ENCODE measurements at places on chromosomes 3 and 15.

DNA sequence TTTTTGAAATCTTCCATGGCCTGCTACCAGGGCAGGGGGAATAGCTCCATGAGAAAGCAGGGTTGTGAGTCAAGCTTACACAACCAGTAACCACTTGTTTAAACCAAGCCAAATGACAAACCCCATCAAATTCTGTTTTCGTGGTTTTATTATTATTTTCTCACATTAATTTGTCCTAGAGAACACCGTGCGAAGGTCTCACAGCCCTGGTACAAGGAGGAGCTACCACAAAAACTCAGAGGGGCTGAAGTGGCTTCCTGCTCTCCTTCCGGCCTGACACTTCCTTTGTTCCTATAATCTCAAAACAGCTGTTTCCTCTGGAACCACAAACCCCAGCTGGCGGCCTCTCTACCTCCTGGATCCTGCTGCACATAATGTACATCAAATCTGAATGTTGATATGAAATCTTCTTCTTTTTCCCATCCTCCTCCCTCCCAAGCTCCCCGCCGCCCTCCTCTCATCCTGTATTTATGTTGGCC lies 375.9 kb downstream of the MCTP2 start:
- DNase-seq: no peak

GRCh38 chr3:71299160-71299559 lies 284.4 kb downstream of the FOXP1 start:
- peak; percentile 8 for DNase-seq

GRCh38 chr3:42276141-42277132 lies 10.5 kb upstream of the CCK start:
- DNase-seq: no peak

- DNase-seq: no peak
These were observed 254.2 kb downstream of the GAP43 start for GRCh38 chr3:115877615-115877899.

DNA sequence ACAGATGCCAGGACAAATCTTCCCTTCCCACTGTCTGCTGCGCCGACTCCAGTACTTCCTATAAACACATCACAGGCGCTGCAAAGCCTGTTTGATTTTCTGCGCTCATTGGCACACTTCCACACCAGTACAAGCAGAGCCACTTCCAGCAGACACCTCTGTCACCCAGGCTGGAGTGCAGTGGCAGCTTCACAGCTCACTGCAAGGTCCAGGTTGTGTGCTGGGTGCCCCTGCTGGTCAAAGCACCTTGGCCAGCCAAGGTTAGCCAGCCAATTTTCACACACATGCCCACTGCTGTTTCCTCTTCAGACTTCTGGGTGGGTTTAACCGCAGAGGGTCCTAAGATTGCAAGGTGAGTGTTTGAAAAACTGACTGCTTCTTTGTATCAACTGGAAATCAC lies 4.9 kb downstream of the CHDH start:
- DNase-seq: no peak

DNA sequence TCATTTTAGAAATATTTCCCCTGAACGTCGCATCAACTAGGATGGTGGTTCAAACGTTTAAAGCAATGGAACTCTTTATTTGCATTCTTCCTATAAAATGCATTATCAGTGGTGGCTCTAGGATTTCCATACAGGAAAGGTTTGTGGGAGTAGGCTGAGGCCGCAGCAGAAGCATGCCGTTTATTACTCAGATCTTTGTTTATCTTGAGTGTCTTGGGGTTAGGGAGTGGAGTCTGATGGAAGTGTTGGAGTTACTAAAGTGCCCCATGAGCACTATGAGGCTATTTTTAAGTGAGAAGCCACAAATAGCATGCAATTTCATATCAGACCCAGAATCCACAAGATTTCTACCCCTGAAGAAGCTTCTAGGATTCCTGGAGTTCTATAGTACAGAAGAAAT lies 26.2 kb downstream of the ATOSA start:
- no peak for DNase-seq

DNA sequence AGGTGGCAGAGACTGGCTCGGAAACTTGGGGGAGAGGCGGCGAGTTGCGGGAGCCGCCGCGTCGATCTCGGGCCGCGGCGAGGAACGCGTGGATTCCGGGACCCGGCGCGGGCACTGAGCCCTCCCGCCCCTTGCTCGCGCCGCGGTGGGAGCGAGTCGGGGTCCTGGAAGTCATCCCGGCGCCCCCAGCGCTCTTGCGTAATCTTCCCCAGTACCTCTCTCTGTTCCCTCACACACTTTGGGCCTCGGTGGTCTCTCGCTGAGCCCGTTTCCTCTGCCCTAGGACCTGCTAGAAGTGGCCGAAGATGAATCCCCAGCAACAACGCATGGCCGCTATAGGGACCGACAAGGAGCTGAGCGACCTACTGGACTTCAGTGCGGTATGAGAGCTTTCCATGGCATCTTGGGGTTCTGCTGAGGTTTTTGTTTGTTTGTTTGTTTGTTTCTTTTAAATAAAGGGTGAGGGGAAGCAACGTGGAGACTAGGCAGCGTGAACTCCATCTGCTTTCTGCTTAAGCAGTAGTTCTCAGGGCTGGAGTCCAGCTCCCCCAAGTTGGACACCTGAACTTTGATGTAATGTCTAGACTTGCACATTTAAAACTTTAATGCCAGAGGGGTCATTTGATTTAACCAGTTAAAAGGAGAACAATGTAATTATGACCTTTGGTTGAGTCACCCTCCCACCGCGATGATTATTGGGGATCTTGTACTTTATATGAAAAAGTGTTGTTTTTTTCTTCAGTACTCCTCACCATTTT lies 1.3 kb downstream of the TCF12 start:
- no peak for DNase-seq

- DNase-seq: no peak
These were observed 139.9 kb upstream of the KCNMB2 start for GRCh38 chr3:178396318-178396717.

DNA sequence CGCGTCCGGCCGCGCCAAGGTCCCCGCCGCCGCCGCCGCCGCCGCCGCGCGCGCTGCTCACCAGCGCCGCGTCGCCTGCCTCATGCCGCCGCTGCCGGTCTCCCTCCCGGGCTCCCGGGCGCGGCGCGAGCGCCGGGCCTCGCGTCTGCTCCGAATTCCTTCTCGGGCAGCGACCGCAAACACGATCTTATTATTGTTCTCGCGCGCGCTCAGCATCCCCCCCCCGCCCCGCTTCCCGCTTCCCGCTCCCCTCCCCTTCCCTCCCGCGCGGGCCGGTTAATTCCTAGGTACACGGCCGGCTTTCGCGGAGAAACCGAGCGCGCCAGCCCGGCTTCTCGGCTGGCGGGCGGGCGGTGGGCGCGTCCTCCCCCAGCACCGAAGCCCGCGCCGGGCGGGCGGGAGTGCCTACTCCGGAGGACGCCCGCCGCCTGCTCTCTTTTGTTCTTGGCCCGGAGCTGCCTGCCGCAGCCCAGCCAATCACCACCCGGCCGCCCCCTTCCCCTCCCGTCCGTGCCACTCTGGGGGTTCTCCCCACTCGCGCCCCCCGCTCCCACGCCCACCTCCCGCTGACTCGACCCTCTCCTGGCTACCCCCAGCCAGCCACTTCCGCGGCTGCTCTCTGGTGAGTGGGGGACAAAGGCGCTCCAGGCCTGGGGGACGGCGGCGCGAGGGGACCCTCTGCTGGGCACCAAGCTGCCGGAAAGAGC lies at the start of gene HDGFL3:
TSS of gene HDGFL3 (minus strand) at position 164 of the 707 bp plus-strand sequence. CDS start 409 bp downstream, outside the sequence.
- no peak for DNase-seq

- no peak for DNase-seq
These were observed 16.8 kb upstream of the FMN1 start for GRCh38 chr15:33211176-33211808.

DNA sequence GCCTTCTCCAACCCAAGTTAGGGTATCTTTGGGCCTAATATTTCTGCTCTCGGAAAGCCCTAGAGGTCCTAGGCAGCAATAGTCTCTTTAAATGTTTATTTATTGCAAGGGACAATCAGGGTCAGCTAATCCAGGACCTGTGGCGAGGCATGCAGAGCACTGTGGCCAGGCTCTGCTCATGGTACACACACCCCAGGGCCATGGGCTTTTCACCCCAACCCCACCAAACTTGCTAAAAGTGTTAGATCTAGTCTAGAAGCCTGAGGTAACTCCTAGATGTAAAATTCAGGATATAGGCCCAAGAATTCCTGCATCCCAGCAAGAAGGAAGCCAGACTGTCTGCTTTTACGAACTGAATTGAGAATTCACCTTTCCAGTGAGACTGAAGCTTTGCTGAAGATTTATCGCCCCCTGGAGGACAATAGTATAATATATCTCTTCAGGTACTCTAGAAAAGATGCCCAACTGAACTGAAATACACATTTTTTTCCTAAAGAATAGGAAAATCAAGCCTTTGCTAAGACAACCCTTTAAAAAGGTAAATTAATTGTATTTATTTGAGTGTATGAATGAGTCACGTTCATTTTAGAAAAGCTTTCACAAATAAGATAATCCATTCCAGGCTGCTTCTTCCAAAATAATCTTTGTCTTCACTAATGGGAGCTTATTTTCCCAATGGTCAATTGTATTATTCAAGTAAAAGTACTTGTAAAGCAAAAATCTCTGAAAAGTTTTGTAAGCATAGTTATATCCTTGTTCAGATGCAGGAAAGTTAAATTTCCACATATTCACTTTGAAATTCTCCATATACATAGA lies 89.8 kb downstream of the LRRC3B start:
- DNase-seq: no peak
